ENCODE measurements at places on chromosomes 3 and 15. TPM values are rescaled to one million over a fixed set of nuclear protein-coding genes. Genes with fewer than 3 reads are reported as not detected.

DNA sequence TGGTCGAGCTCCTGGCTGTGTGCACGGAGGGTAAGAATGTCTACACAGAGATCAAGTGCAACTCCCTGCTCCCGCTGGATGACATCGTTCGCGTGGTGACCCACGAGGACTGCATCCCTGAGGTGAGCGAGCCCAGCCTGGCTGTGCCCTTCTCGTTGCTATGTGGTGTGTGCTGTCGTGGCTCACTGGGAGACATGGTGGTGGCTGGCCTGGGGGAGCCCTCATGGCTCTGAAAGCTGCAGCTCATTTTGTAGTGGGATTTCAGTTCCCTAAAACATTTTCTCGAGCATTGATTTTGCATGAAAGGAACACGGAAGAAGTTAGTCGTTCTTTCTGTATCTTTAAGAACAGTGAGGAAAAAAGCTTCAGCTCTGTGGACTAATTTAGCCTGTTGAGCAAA lies 200.5 kb downstream of the ITPR1 start:
- DNase-seq = no peak

DNA sequence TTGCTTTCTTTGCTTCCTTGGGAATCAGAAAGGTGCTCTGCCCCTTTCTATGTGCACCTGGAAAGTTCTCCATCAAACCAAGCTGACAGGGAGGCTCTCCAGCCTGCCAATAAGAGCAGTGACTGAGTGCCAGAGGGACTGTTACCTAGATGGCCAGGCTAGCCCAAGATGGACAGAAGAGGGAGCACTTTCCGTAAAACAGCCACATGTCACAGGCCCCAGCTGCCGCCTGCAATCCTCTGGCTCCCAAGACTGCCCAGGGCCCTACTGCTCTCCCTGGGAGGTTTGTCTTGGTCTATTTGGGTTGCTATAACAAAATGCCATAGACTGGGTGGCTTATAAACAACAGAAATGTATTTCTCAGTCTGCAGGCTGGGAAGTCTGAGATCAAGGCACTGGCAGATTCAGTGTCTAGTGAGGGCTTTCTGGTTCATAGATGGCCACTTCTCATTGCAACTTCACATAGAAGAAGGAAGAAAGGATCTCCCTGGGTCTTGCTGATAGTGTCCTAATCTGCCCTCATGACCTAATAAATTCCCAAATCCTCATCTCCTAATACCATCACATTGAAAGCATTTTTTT lies 72.3 kb downstream of the TAMM41 start:
- peak; percentile 62 for DNase-seq

- DNase-seq = no peak
Measured at GRCh38 chr3:167631471-167631870, 22.3 kb downstream of the WDR49 start.

The AADACL2 gene
- not detected for total RNA-seq

The MUC20 gene
- total RNA-seq = 0.32 TPM
